Endodermal cell (in vitro differentiated cells): ENCODE measurements at places on chromosomes 13 and 19.

GRCh38 chr13:94399812-94400211 lies 79.7 kb downstream of the DCT start:
- DNase-seq, result no peak

DNA sequence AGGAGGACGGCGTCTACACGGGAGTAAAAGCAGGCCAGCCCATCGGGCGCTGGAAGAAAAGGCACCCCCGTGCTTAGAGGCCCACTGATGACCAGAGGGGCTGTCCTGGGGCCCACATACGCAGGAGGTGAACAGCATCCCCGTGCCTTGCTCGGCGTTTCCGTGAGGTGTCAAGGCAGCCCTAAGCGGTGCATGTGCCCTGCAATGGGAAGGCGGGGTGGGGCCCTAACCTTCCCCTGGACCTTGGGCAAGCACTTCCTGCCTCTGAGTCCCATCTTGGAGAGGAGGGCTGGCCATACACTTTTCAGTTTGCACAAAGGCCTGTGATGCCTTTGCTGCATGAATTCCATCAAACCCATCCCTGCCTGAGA lies 47.8 kb upstream of the ATP11A start:
- DNase-seq, result no peak

DNA sequence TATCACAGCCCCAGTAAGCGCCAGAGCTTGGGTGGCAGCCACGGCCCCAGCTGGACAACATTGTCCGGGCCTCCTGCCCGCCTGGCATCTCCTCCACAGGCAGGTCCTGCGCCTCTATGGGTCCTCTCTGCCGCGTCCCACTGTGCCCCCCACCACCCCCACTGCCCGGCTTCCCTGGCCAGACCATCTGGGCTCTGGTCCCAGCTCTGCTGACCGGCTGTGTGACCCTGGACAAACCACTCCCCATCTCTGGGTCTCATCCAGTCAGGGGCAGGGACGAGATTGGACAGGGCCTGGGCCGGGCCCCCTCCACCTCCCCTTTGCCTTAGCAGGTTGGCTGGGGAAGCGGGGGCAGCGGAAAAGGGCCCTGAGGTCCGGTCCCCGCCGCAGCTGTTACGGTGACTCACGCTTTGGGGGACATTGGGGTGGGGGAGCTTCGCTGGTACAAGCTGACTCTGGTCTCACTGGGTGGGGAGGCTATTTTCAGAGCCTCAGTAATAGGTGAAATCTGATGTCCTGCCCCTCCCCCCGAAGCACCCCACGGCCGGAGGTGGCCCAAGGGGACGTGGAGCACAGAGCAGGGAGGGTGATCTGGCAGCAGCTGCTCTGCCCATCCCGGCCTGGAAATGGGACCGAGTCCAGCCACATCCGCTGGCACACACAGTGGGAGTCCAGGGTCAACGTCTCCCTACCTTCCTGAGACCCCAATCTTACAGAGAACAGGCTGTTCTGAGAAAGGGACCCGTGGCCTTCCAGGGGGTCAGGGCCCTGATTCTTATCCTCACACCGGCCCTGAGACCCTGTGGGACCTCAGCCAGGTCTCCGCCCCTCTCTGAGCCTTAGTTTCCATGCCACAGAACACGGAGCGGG lies 9.1 kb downstream of the NFIC start:
- DNase-seq, result peak; percentile 27

DNA sequence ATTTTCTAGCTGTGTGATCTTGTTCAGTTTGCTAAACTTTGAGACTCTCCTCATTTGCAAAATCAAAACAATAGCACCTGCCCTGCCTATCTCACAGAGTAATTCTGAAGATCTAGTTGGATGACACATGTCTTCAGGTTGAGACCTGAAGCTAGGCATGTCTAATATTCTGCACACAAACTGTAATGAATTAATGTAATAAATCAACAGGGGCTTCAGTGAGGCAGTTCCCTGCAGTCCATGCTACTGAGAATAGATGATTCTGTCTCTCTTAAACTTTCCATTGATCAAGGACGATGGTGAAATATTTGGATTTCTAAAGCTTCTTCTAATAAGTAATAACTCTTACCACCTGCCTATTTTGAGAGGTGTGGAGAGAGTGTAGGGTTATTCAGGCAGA lies 268.1 kb upstream of the TMTC4 start:
- no peak for DNase-seq
